NCI-H526 (cell line): ENCODE measurements at places on chromosomes 16 and 17.
A peak's percentile ranks its signal among the peaks of the same experiment; 100 is the strongest.

DNA sequence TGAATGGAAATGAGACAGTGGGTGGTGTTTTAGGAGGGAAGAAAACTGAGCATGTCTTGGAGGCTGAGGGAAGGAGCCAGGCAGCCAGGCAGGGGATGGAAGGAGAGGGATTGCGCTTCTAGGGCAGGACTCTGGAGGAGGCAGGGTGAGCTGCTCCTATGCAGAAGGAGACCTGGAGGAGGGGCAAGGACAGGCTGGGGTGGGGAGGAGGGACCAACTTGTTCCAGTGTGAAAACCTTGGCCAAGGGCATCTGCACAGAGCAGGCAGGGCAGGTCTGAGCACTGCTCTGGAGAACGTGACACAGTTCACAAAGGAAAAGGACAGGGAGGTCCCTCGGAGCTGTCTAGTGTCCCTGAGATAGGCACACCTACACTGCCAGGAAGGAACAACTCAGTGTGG, 5.5 kb downstream of the GALK1 start:
- DNase-seq, result no peak

DNA sequence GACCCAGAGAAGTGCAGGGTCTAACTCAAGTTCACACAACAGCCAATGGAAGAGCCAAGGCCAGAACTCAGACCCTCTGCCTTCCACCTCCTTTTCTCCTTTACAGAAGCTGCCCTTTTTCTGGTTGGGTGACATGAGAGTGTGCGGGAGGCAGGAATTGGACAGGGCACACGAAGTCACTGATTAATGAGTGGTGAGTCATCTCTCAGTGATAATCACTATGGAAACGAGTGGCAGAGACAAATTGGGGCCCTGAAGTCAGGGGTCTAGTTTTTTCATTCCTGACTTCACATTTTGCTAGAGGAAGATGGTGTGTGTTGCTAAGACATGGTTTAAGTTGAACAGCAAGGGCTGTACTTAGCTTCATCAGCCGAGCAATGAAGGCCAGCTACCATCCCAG, 312.7 kb upstream of the CCL2 start:
- no peak for DNase-seq

DNA sequence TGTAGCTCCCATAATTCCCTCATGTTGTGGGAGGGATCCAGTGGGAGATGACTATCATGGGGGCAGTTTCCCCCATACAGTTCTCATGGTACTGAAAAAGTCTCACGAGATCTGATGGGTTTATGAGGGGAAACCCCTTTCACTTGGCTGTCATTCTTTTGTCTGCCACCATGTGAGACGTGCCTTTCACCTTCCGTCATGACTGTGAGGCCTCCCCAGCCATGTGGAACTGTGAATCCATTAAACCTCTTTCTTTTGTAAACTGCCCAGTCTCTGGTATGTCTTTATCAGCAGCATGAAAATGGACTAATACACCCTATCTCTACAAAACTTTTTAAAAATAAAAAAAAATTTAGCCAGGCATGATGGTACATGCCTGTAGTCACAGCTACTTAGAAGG, 6.2 kb upstream of the C17orf113 start:
- DNase-seq, result no peak

DNA sequence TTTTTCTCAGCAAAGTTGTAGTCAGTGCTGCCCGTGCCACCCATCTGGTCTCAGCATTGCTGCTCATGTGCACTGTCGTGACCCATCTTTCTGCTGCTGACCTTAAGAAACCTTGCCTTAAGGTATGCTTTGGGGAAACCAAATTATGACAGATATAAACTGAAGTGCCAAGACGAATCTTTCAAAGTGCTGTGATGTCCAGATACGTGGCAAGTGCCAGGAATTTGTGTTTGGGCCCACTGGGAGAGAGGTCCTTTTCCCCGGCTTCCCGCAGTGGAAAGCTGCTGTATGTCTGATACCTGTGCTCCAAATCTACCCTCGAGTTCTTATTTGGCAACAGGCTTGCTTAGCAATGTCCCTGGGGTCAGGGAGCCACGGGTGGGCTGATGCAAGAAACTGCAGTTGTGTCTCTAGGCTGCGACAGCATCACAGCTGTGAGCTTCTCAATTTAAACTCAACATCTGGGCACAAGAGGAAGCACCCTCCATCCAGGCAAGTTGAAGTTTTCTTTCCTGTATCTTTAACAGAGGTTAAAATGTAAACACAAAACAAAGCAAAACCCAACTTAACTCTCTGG, 30.3 kb upstream of the TOX3 start:
- DNase-seq, result no peak

DNA sequence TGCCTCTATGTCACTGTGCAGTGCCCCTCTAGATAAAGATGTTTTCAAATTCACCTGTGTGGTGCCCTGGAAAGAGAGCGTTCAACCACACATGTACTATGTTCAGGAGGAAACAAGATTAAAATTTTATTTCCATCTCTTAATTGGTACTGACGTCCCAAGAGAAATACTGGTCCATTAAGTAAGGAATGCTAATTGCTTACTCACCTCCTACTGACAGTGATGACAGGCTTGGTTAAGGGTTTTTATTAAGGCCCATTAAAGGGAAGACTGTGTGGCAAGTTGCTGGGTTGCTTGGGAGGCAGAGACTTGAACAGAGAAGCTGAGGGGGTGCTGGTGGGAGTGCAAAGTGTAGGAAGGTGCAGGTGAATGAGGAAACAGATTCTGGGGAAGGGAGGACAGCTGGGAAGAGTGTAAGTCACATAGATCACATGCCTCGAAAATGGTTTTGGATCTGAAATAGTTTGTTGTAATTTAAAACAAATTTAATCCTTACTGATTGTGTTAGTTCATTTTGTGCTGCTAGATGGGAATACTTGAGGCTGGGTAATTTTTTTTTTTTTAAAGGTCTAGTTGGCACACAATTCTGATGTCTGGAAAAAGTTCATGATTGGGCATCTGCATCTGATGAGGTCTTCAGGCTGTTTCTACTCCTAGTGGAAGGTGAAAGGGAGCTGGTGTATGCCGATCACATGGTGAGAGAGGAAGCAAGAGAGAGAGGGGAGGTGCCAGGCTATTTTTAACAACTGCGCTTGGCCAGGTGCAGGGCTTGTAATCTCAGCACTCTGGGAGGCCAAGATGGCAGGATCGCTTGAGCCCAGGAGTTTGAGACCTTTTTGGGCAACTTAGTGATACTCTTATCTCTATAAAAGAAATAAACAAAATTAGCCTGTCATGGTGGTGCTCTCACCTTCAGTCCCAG, 140.5 kb downstream of the CACNG3 start:
- no peak for DNase-seq

GRCh38 chr17:41421116-41421515, 3.3 kb downstream of the KRT37 start:
- no peak for DNase-seq

DNA sequence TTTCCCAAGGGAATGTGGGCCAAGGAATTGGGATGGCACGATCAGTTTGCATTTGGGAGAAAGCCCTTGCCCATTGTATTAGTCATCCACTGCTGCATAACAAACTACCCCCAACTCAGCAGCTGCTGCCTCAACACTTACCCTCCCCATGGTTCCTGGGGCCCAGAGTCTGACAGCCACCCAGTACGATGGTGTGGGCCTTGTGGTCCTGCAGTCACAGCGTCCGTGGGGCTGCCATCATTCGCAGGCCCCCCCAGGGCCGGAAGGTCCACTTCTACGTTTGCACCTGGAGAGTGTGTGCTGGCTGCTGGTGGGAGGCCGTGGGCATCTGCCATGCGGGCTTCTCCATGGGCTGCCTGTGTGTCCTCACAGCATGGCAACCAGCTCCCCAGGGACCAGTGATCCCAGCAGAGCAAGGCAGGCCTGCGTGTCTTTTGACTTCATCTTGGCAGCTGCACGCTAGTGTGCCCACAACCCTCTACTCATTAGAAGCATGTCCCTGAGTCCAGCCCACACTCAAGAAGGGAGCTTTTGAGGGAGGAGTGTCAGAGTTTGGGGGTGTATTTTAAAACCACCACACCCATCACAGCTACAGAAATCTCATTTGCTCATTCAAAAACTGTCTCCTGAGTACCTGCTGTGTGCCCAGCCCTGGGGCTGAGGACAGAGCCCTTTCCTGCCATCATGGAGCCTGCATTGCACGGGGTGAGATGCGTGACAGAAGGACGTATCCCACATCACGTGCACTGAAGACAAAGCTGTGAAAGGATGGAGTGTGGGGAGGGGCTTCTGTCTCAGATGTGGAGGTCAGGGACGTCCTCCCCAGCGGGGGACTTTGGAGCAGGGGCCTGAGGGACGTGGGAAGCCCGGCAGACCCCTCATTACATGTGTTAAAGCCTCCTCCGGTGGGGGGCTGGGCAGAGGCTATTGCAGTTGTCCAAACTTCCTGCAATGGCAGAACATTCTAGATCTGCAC, 185.0 kb upstream of the ZNF469 start:
- DNase-seq, result no peak

DNA sequence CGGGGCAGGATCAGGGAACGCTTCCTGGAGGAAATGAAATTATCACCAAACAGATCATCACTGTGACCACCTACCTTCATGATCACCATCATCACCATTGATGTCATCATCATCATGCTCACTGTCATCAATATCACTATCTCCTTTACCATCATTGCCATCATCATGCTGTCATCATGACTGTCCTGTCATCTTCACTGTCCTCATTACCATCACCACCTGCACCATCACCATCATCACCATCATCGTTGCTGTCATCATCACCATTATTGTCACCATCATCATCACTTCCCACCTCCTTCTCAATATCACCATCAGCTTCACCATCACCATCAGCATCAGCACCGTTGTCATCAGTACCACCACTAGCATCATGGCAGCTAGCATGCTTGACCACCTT, 65.3 kb downstream of the NTN1 start:
- no peak for DNase-seq

GRCh38 chr16:65688301-65688700, 566.4 kb upstream of the CDH11 start:
- no peak for DNase-seq

GRCh38 chr16:2426941-2427361, 2.3 kb upstream of the CCNF start:
- DNase-seq, result no peak

GRCh38 chr16:58389724-58390123, 2.5 kb upstream of the GINS3 start:
- no peak for DNase-seq

GRCh38 chr16:5870886-5871691, 773.5 kb upstream of the EEF2KMT start:
- no peak for DNase-seq

- DNase-seq, result peak; percentile 61
Measured at GRCh38 chr17:7329997-7330637, 982 bp upstream of the NEURL4 start.

- DNase-seq, result no peak
Measured at GRCh38 chr17:50210240-50211225, 9.1 kb upstream of the COL1A1 start.

DNA sequence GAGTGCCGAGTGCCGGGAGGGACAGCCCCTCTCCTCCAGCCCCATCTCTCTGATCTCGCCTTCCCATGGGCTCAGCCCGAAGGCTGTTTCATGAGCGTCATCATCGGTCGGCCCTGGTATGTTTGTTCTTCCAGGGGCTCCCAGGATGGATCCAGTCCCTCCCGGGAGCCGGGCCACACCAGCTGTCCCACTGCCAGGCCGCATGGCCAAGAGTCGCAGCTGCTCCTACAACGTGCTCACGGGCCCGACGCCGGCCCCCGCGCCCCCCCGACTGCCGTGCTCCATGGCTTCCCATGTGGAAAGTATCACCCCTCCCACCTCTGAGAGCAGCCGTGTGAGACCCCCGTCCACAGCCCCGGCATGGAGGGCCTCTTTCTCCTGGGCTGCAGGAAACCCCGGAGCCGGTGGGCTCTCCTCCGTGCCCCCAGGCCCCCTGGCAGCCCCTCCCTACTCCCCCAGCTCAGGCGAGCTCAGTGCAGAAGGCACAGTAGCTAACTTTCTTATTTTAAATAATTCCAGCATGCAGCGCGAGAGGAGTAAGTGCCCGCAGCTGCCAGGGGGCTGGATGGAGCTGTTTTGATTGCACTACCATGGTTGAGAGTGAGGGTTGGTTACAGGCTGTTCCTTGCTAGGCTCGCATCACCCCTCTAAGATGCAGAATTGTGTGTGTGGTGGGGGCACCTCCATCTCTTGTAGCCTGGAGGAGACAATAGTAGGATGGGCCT, 26.6 kb upstream of the GSE1 start:
- DNase-seq, result peak; percentile 59

DNA sequence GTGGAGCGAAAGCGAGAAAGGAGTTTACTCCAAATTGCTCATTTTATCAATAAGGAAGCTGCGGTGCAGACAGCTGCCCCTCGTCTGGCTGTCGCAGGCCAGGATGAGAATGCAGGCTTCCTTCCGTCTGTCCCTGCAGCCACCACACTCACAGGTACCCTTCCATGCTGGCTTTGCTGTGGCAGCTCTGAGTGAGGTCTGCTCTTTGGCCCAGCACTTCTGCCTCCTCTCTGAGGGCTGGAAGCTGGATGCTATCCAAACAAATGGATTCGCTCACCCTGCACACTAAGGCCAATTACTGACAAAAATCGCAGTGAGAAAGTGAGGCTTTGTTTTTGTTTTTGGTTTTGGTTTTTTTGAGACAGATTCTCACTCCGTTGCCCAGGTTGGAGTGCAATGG, 7.0 kb downstream of the ARMC7 start:
- DNase-seq, result no peak

DNA sequence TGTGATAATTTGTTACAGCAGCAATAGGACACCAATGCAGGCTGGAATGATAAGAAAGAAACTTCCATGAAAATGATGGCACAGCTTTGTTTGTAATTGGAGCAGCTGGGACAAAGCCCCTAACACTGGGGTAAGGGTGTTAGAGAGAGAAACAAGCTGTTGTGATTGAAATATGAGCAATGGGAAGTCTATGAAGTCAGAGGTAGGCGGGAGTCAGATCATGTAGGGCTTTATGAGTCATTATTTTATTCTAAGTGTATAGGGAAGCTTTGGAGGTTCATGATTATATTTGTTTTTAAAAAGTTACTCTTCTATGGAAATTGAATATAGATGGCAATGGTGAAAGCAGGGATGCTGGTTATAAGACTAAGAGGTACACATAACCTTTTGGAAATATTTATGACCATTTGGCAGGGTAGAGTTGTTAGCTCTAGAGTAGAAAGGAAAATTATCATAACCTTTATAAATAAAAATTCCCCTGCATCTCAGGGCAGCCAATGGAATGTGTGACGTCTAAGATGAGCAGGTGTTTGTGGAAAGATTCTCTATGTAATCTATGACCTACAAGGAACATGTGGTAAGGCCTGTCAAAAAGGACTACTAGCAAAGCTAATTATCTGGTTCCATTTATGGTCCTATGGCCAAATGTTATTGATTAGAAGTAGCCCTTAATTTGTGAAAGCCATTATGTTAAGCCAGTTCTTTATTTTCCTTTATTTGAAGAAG, 85.6 kb downstream of the KCNJ2 start:
- no peak for DNase-seq

GRCh38 chr16:67188323-67188722, 1.6 kb downstream of the EXOC3L1 start:
- DNase-seq, result no peak

- no peak for DNase-seq
Measured at GRCh38 chr17:77999413-78000173, 41.1 kb downstream of the TNRC6C start.

DNA sequence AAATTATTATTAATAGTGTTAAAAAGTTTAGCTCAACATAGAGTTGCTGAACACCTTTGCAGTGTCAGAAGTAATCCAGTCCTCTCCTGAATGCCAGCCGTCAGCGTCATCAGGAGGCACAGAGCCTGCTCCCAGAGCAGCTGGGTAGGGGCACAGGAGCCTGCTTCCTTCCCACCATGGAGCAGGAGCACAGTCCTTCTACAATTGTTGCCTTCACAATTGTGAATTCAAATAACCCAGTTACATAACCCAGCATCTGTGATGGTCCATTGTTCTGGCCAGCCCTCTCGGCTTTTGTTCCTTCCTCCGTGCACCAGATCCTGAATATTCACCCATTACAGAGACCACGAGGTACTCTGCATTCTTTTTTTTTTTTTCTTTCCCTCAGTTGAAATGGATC, 393.9 kb upstream of the MAF start:
- DNase-seq, result no peak
